A172 (cell line): ENCODE measurements at places on chromosomes 7 and 10. TPM values are rescaled to one million over a fixed set of nuclear protein-coding genes. Genes with fewer than 3 reads are reported as not detected.

- DNase-seq = no peak
Observed at GRCh38 chr10:126203746-126204145, 184.5 kb downstream of the ADAM12 start.

Gene TEX47
- total RNA-seq = not detected in 2 replicates

- no peak for DNase-seq
Observed at GRCh38 chr10:7596356-7596755, 70.4 kb downstream of the ITIH5 start.

Gene MYOF
- total RNA-seq = 285 and 317 TPM in 2 replicates

DNA sequence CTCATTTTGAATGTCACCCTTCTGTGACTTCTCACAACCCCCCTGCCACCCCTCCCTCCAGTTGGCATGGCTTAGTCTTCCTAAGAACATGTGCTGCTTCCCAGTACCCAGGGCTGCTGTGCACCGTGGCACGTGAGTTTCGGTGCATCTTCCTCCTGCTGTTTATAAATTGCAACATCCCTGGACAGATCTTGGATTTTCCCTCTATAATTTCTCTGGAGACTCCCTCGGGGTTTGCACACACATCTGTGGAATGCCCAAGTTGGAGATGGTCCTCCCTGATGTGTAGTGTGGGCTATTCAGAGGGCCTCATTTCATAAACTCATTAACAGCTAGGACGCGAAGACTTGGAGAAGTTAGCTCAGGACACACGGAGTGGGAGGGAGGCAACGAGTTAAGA lies 52.9 kb downstream of the IKZF1 start:
- no peak for DNase-seq

- no peak for DNase-seq
Observed at GRCh38 chr10:58275261-58275660, 6.3 kb downstream of the CISD1 start.

Gene GIGYF1
- total RNA-seq = 12.5 and 16.6 TPM in 2 replicates

DNA sequence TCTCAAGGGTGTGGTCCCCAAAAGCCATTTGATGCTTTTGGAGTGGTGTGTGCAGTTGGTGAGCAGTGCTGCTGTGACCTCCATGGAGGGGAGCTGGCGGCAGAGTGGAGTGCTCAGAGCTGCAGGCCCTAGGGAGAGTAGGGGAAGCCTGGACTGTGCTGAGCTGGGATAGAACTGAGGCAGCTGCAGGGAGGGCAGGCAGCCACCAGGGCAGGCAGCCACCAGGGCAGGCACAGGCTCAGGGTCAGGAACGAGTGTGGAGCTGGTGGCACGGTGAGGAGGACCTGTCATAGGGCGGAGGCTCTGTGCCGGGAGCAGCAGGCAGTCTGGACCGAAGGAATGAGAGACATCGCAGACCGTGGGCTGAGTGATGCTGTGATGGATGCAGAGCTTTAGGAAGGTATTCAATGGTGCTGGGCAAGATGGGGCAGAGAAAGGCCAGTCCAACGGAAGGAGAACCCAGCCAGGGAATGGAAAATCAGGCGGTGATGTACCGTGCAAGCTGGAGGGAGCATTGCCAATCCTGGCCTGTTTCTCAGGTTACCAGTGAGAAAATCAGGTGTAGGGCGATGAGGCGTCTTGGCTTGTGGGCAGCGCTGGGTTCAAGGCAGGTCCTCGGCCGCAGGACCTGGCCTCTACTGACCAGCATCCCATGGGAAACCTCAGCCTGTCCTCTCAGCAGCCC lies 152.6 kb downstream of the CAMK1D start:
- DNase-seq = no peak

GRCh38 chr7:26863518-26864308 lies 677 bp downstream of the SKAP2 start:
- DNase-seq = peak; percentile 30

Gene DUS4L
- total RNA-seq = 16.0 and 33.9 TPM in 2 replicates

DNA sequence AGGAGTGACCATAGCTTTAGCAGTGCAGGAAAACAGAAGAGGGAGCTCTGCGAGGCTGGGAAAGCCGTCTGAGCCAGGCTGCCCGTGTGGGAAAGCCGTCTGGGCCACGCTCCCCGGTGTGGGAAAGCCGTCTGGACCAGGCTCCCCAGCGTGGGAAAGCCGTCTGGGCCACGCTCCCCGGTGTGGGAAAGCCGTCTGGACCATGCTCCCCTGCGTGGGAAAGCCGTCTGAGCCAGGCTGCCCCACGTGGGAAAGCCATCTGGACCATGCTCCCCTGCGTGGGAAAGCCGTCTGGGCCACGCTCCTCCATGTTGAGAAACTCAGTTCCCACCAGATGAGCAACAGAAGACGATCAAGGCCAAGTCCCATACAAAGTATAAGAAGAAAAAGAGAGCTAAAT lies 101.8 kb downstream of the GALNT11 start:
- no peak for DNase-seq

GRCh38 chr10:50577681-50578350 lies 45.9 kb downstream of the SGMS1 start:
- DNase-seq = peak; percentile 41

- DNase-seq = no peak
Observed at GRCh38 chr7:22731766-22732165, 4.8 kb downstream of the IL6 start.

Gene HOXA6
- 0.48 TPM in 1 of 2 replicates, not detected in the other for total RNA-seq

DNA sequence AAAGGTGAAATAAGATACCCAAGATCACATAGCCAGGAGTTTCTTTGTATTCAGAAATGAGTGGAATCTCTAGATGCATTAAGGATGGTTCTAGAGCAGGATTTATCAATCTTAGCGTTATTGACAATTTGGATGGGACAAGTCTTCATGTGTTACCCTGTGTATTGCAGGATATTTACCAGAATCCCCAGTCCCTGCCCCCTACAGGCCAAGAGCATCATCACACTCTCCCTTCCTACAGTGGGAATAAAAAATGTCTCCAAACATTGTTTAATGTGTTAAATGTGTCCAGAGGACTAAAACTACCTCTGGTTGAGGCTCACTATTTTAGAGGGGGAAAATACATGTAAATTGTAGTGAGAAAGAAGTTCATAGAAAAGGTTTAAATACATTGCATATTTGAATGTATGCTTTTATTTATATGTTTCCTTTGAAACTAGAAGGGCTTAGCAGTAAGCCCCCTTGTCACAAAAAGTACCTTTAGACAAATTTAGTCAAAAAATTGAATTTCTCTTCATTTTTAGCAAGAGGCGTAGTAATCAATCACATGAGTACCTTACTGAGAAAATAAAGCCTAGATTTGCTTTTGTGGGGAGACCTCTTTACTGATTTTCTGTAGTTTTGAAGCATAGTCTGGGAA lies 141.2 kb downstream of the MLLT10 start:
- peak; percentile 36 for DNase-seq

DNA sequence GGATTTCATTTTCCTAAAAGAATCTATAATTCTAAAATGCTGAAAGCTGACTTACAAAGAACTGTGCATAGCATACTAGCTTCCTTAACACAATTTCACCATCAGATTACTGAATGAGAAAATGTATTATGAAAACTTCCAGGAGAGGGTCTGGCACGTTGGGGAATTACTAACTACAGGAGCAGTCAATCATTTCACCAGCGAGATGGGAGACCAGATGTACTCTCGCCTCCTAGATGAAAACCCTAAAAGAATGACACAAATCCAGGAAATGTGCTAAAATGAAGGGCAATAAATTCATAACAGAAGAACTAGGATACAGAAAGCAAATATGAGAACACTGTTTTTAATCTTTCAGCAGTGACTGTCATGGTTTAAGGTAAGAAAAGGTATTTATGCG lies 330.8 kb downstream of the ABCA13 start:
- DNase-seq = no peak

DNA sequence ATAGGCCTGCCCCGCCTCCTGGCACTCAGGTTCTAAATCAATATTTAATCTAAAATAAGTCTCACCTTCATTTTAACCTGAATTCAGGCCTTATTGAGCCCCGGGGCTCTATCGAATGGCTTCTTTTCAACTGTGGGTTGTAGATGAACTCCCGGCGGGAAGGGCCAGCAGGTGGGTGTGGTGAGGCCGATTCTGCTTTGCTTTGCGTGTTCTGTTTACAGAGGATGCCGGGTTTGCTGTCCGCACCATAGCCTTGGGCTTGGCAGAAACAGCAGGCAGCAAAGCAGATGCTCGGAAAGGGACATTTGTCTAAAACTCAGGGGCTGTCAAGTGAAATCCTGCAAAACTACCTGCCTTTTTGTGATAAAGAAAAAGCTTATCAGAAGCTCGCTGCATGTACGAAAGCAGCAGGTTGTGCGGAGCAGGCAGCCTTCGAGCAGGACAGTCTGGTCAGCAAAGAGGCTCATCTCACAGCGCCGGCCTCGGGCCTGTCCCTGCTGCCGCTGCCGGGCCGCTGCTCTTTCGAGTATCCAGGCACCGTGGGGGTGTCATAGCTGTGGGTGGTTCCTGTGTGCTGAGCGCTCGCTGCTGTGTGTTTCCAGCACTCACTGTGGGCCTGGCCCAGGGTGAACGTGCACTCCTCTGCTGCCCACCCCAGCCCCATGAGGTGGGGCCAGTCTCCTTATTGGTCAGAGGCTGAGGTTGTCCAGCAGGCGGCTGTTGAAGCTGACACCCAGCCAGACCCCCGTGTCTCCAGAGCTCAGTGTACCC lies 434.8 kb upstream of the FOXK1 start:
- no peak for DNase-seq

- DNase-seq = peak; percentile 84
Observed at GRCh38 chr10:77604941-77605351, 32.7 kb downstream of the KCNMA1 start.

Gene HUS1
- total RNA-seq = 50.0 and 67.9 TPM in 2 replicates

GRCh38 chr7:48168159-48168558 lies 3.1 kb upstream of the ABCA13 start:
- peak; percentile 69 for DNase-seq

DNA sequence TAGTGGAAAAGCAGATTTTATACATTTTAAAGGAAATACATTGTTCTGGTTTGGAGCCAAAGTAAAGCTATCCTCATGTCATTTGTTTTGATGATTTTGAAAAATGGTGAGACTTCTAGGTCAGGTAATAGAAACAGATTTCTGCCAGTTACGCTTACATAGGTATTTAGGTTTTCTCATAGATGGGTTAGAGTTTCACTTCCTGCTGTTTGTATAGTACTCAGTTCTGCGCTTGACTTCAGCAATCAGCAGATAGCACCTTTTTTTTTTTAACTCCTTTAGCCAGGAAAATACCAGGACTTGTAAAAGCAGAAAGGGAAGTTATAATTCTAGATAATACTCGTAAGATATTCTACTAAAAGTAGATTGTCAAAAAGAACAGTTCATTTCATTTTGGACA lies 209.8 kb upstream of the POM121L12 start:
- DNase-seq = no peak

Gene LCOR
- total RNA-seq = 15.4 and 15.8 TPM in 2 replicates

Gene PBLD
- total RNA-seq = 9.2 and 9.6 TPM in 2 replicates

DNA sequence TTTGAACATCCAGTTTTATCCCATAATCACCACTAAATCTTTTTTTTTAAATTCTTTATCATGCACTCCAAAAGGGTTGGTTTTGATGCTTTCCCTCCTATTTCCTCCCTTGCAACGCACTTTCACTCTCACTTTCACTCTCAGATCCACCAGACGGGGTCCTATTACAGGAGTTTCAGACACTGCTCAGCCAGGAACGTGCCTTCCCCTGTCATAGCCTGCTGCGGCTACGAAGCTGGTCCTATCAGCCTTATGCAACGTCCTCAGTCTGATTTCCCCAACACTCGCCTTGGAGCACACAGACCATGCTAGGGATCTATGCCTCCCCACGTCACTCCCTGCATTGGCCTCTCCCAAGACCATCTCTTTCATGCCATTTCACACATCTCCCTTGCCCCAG lies 23.4 kb downstream of the ZPBP start:
- no peak for DNase-seq

Gene DGKI
- total RNA-seq = 0.29 and 1.1 TPM in 2 replicates

DNA sequence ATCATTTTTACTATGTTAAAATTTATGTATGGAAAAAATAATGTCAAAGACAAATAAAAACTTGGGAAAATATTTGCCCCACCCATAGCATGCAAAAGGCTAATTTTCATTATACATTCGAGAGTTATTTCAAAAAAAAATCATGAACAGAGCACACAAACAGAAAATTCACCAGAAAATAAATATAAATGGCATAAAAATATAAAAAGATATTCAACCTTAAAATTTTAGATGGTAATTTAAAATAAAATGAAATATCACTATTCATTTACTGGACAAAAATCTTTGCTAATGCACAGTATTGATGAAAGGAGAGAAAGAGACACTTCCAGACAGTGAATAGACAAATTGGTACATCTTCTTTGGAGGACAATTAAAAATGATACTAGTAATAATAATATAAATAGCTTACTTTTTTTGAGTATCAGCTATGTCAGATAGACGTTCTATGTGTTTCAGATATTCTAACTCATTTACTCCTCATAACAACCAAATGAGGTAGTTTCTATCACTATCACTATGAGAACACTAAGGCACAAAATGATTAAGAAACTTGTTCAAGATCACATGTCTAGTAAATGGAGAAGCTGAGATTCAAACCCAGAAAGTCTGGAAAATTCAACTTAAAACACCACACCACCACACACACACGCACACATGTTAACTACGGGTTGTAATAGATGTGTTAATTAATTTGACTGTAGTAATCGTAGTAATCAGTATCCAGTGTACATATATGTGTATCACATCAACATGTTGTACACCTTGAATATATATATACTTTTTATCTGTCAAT lies 63.0 kb downstream of the CCDC71L start:
- no peak for DNase-seq

GRCh38 chr10:93319896-93320295 lies 162.2 kb downstream of the MYOF start:
- DNase-seq = no peak

- DNase-seq = no peak
Observed at GRCh38 chr7:33075818-33076518, 13.4 kb upstream of the NT5C3A start.

GRCh38 chr10:1846032-1846431 lies 108.7 kb upstream of the ADARB2 start:
- no peak for DNase-seq

GRCh38 chr7:70937424-70937823 lies 194.5 kb upstream of the GALNT17 start:
- no peak for DNase-seq

DNA sequence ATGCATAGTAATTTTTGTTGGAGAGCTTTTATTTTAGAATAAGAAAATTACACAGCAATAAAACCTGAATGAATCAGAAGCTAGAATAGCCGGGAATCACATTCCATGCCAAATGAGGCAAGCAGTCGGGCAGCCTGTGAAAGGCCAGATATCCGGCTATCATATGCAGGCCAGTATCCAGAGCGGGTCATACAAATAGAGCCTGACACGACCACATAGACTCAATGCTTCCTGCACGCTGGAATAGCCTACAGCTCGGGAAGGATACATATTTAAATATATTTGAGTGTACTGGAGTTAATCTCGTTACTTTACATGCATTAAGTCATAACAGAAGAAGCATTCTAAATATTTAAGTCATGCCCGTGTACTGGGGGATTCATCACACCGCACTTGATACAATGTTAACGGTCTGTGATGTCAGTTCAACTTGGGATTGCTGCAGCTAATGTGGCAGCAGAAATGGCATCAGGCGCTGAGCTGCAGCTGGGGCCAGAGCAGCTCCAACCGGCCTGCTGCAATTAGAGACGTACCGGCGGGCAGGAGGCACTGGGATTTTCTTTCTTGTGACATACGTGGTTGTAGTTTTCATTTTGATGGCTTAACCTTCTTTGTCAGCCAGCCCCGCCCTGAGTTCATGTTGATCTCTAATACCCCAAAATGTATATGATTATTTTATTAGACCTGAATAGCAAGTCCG lies 112.0 kb downstream of the EBF3 start:
- no peak for DNase-seq
